ENCODE measurements at places on chromosomes 7 and 10. TPM values are rescaled to one million over a fixed set of nuclear protein-coding genes. Genes with fewer than 3 reads are reported as not detected.

Gene LIPA
- 99.9 TPM for polyA plus RNA-seq

Gene SLC13A1
- not detected for polyA plus RNA-seq

Gene FAM25C
- polyA plus RNA-seq = not detected

Gene THNSL1
- 5.7 TPM for polyA plus RNA-seq

Gene FANK1
- 21.1 TPM for polyA plus RNA-seq

Gene DNAH11
- 0.34 TPM for polyA plus RNA-seq

Gene OIT3
- polyA plus RNA-seq = not detected

Gene CEP55
- polyA plus RNA-seq = 5.0 TPM

Gene HSPA12A
- 1.8 TPM for polyA plus RNA-seq

GRCh38 chr10:100713049-100713858 lies 32.1 kb upstream of the PAX2 start:
- no peak for DNase-seq

DNA sequence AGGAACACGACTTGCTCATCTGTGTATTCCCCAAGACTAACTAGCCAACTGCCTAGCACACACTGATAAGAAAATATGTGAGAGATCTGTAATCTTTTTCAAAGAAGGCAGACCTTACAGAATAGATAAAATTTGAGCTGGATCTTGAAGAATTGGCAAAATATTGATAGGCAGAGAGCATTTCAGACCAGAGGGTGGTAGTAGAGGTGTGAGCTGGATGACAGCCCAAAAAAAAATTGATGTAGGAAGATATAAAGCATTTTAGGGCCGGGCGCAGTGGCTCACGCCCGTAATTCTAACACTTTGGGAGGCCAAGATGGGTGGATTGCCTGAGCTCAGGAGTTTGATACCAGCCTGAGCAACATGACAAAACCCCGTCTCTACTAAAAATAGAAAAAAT lies 1.2 kb upstream of the ZNF746 start:
- DNase-seq = no peak

DNA sequence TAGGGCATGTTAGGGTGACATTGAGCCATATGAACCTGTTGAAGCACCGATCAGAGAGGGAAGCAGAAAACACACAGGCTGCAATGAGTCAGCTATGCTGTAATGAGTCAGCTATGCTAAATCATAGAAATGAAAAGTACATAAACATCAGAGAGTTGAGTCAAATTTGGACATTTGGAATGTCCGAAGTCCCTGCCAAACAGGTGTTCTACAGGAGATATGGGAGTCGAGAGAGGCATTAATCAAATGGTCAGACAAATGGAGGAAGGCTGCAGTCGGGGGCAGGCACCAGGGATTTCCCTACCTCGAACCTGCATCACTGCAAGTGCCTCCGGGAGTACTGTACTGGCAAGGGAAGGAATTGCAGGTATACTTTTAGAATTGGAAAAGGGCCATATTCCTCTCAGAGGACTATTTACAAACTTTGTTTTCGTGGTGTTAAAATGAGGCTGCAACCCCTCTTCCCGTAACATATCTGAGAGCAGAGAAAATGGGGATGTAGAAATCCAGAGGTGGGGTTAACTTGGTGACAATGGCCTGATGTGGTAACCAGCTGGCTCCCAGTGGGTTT lies 8.8 kb upstream of the ZC3HAV1 start:
- DNase-seq = no peak

DNA sequence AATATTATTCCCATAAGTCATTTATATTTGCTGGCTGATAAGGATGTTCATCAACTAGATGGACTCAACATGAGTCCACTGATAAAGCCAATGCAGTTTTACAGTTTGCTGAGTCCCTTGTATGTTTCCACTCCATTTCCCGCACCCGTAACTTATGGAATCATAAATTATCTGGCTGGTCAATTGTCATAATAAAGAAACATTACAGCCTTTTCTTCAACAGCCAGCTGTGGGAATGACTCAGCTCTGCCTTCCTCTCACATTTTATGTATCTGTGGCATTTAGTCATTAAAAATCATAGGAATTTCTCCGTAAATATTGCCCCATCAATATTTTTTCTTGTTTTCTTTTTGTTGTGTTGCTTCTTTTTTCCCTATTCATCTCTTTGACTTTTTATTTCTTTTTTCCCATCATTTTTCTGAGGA lies 22.3 kb upstream of the TMEM26 start:
- no peak for DNase-seq

- DNase-seq = no peak
Measured at GRCh38 chr7:11914645-11915044, 82.6 kb upstream of the THSD7A start.

DNA sequence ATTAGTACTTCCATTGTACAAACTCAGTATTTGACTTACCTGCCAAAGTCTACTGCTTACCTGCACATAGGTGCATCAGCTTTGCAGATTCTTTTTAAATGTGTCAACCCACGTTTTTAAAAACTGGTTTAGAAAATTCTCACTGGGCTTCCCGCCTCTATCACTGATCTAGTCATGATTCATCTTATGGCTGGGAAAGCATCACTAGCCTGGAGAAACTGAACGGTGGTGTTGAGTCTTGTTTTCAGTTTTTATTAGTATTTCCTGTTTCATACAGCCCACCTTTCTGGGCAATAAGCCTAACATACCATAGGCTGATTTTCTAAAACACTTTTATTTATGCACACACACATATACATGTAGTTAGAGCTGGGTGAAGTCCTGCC lies 19.7 kb downstream of the DOCK1 start:
- DNase-seq = no peak

DNA sequence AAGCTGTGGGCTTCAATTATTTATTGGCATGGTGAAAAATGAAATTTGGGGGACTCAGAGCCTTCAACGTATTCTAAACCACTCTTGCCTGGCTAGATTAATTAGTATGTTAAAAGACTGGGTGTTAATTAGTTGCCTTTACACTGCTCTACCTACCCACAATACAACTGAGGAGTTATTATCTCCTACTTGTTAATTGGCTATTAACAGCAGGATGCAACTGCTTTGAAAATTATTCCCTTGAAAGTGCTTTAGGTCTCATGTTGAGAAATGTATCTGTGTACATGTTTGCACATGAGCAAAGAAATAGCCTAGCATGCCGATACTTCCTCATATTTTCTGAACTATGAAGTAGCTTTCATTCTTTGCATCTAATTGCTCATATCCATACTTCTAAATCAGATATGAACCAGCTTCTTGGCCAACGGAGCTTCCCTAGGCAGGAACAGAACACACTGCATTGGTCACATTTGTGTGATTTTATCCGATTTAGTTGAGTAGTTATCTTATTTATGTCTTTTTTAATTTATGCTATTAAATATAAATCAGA lies 155.8 kb downstream of the GPAM start:
- DNase-seq = no peak

DNA sequence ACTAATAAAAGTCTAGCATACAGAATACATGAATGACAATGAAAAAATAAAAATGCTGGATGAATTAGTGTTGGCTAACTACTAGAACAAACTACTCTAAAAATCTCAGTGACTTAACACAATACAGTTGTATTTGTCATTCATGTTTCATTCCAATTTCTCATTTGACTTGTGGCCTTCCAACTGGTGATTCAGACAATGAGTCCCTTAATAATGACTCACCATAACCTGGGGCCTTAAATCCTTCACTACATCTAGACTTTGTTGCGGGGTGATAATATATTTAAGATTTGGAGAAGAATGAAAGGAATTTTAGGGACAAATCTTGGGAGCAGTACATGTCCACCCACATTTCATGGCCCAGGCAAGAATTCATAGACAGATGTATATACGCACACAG lies 90.5 kb upstream of the POM121L12 start:
- DNase-seq = no peak

DNA sequence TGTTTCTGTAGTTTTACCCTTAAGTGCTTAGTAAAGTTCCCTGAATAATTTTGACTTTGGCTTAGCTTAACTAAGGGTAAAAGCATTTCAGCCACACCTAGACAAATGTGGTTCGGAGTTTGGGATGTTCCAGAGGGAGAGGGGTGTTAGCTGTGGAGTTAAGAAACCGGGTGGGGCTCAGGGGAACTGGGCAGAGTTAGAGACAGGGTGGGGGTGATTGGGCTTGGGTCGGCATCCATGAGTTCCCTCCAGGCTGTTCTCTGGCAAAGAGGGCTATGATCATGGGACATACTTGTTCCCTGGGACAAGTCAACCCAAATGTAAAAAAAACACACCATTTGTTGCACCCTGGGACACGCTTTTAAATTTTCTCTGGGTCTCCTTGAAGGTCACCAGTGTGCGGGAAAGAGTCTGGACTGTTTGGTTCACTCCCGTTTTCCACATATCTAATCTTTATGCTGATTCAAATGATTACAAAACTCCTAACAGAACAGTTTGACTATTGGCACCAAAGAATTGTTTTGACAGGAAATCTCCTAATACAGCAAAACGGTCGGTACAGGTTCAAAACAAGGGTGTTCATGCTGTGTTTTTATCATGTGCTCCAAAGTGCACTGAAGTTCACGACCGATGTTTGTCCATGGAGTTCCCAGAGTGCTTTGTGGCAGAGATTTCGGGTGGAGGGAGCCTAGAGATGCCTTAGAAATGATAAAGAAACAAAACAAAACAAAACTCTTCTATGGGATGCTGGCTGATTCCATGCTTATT lies 56.5 kb downstream of the PLXDC2 start:
- no peak for DNase-seq

DNA sequence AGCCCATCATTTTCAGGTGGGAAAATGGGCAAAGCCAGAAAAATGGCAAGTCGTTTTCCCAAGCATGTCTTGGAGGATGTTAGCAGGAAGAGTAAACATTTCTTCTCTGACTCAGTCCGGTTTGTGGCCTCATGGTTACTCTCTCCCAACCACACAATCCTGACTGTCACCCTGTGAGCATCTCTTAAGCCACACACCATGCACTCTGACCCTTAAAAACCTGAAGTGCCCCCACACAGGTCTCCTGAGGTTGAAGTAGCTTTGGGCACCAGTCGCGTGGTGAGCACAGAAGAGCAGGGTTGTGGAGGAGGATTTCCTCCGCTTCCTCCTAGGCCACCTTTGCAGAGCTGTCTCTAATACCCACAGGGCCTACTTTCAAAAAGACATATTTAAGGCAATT lies 387.3 kb upstream of the NPVF start:
- no peak for DNase-seq

DNA sequence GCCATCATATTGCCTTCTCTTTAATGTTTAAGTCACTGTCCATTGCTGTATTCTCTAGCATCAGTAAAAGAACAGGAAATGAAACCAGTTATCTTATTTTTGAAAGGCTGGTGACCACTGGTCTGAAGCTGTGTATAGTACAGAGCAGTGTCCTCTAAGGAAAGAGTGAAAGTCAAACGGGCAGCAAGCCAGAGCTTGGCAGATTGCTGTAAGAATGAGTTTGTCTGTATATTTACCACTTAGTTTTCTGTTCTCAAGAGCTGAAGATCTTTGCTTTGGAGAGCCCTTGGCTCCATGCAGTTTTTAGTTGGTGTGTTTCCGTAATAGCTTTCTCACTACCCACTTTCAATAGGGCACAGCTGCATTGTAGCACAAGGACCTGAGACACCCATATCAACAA lies 31.9 kb downstream of the PCBD1 start:
- DNase-seq = no peak

All from CD4-positive, CD25-positive, alpha-beta regulatory T cell (primary cell).